H9 (cell line): ENCODE measurements at places on chromosomes 5 and 9.

GRCh38 chr9:86353655-86354010 lies 577 bp downstream of the TUT7 start:
- no peak for DNase-seq

DNA sequence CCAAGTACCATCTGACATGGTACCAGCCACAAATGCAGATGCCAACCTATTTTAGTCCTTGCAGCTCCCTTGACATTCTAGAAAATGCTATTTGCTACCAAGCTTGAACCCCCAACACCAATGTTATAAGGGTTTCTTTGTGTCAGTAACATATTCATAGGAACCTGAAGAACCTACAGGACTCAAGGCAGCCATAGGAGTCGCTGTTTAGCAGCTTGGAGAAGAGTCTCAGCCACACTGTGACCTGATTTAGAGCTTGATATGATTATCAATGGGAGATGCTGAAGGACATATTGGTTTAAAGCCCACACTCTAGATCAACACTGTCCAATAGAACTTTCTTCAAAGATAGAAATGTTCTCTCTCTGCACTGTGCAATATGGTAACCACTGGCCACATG lies 6.4 kb upstream of the ZFR start:
- no peak for DNase-seq

- peak; percentile 79 for DNase-seq
Observed at GRCh38 chr5:5886812-5887486, 464.5 kb downstream of the ICE1 start.

GRCh38 chr9:87607859-87608258 lies 110.2 kb downstream of the DAPK1 start:
- no peak for DNase-seq

DNA sequence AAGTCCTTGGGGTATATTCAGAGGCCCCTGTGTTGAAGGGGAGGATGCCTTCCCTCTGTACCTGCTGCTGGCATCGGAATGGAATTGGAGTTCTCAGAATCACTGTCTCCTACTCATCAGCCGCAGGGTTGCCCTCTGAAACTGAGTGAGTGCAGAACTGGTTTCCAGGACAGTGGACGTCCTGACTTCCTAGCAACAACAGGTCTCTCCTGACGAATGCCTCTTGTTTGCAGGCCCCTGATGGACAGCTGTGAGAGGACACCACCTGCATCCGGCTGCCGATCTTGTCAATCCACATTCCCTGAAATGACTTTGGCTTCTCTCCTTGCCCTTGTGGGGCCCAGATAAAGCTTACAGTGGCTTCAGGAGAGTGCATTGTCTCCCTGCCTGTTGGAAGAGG lies 274.5 kb downstream of the NSG2 start:
- no peak for DNase-seq

GRCh38 chr5:76408104-76408654 lies 5.1 kb downstream of the IQGAP2 start:
- no peak for DNase-seq

GRCh38 chr9:126499005-126499910 lies 114.5 kb upstream of the LMX1B start:
- DNase-seq: peak; percentile 63

- peak; percentile 73 for DNase-seq
Observed at GRCh38 chr5:129460936-129461710, 1.0 kb downstream of the ADAMTS19 start.

DNA sequence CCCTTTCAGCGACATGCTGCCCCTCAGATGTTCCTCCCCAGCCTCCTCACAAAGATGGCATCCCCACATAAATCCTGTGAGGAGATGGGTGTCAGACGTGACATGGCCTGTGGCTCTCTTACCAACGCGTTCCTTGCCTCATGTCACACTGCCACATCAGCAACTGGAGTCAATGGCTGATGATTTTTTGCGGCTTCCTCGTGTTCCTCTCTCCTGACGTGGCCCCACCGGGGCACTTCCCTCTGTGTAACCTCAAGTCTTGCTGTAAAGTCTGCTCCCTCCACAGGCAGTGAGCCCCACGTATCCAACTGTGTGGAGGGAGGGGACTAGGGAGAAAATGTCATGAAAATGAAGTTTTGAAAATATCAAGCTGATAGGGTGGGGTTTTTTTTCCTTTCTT lies 53.2 kb upstream of the SHISAL2B start:
- DNase-seq: no peak
